SJSA1 (cell line): ENCODE measurements at places on chromosomes 6 and 20. TPM values are rescaled to one million over a fixed set of nuclear protein-coding genes. Genes with fewer than 3 reads are reported as not detected.

The THBD gene
- 4.2 and 4.7 TPM in 2 replicates for total RNA-seq

The PRND gene
- not detected in 2 replicates for total RNA-seq

The BPIFB1 gene
- not detected in 2 replicates for total RNA-seq

The EFCAB8 gene
- total RNA-seq: 0.06 and 0.08 TPM in 2 replicates

The HLA-DRA gene
- not detected in 2 replicates for total RNA-seq

The KATNA1 gene
- 32.6 and 38.2 TPM in 2 replicates for total RNA-seq

The HLA-DRB5 gene
- not detected in 2 replicates for total RNA-seq

The RAB32 gene
- 88.6 and 146 TPM in 2 replicates for total RNA-seq

The PDE7B gene
- not detected in 2 replicates for total RNA-seq

The IP6K3 gene
- 5.2 and 5.3 TPM in 2 replicates for total RNA-seq

DNA sequence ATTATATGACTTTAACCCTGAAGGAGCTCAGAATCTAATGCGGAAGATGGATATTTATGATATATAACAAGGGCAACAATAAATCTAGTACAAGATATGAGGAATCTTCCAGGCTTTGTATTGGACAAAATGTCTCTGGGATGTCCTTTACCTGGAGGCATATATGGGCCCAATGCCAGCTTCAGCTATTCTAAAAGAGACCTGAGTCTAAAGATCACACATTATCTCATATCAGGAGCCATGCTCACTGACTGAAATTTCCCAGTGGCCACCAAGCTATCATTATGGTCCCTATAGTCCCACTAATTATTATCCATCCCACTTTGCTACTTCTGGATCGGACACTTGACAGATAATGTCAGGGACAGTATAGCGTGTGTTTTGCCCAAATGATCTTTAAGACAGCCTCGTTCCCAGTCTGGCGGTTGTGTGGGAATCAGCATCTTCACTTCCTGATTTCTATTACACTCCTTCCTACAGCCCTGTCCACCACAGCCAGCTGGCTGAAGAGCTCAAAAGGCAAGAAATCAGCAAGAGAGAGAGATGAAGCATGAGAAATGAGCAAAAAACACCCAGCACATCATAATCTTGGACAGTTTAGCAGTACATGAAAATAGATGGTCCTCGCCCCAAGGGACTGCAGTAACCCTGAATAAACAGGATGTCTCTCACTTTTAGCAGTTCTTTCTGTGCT lies 34.9 kb downstream of the KLHL31 start:
- no peak for DNase-seq

DNA sequence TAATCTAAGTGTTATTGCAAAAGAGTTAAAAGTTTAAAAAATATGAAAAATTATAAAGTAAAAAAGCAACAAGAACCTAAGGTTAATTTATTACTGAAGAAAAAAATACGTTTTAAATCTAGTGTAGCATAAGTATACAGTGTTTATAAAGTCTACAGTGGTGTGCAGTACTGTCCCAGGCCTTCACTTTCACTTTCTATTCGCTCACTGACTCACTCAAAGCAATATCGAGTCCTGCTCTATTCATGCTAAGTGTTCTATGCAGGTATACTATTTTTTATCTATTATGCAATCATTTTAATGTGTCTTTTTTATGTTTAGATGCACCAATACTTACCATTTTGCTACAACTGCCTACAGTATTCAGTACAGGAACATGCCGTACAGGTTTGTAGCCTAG lies 113.0 kb downstream of the MANEA start:
- DNase-seq: no peak

GRCh38 chr6:25788305-25788922 lies 33.9 kb downstream of the SLC17A4 start:
- DNase-seq: peak; percentile 52

DNA sequence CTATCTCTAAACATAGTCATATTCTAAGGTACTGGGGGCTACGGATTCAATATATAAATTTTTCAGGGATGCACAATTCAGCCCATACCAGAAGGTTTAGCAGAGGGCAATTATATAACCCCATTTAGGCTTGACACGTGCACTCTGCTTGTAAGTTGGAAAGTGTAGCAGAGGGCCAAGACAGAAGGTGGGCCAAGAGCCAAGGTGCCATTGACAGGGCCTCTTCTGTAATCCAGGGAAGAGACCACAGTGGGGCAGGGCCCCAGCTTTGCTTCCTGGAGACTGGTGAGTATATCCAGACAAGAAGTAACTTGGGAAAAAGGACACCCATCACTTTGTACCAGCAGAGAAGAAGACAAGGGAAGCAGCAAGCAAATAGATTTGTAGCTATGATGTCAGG lies 672.4 kb upstream of the MARCKS start:
- DNase-seq: no peak

GRCh38 chr6:133300896-133301295 lies 59.7 kb downstream of the EYA4 start:
- no peak for DNase-seq

- no peak for DNase-seq
Measured at GRCh38 chr6:110543106-110543505, 66.7 kb upstream of the SLC22A16 start.

DNA sequence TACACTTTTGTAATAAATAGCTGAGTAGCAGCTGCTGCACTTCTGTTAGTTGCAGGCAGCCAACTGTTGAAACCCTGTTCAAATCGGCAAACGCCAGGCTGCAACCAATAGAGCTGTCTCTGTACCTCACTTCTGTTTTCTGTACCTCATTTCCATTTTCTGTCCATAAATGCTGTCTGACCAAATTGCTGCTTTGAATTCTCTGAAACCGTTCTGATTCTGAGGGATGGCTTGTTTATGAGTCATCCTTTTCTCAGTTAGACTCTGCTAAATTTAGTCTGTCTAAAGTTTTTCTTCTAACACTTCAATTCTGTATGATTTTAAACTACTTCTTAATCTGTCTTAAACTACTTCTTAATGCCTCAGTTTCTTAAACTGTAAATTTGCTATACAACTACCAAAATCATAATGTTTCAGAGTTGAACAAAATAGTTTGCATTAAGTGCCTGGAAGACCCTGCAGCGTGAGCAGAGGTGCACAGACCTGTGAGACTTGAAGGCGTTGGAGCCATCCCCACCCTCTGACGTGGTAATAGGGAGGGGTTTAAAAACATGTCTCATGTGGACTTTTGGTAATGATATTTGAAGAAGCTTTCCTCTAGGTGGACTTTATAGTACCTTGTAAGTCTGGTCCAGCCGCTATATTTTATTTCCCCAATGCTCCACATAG lies 9.6 kb downstream of the BTNL2 start:
- no peak for DNase-seq

DNA sequence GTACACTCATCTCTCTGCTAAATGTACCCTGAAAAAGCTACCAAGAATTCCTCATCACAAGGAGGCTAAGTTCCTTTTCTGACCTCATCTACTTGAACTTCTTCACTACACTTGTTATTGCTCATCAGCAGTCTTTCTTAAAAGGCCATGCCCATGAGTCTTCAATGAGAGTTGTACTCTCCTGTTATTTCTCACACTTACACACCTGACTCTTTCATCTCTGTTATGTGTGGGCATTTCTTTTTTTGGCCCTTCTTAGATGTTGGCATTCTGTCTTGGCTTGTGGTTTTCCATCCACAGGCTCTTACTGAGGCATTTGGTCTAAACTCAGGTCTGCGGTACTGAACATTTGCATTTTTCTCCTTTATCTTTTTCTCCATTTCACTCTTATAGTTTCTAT lies 10.7 kb upstream of the SLC17A1 start:
- no peak for DNase-seq

DNA sequence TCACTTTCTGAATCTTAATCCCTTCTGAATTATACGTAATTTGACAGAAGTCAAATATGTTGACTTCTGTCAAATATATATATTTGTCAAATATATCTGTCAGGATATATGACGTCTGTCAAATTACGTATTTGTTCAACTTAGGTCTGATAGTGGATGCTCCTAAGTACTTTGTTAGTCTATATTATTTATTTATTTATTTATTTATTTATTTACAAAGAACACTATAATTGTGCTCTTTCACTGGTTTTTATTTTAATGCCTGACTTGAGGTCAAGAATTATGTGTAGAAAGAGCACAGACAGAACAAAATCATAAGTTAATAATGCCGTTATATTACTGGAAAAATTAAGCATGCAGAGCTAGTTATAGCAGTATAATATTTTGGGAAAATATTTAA lies 81.2 kb downstream of the UST start:
- no peak for DNase-seq

DNA sequence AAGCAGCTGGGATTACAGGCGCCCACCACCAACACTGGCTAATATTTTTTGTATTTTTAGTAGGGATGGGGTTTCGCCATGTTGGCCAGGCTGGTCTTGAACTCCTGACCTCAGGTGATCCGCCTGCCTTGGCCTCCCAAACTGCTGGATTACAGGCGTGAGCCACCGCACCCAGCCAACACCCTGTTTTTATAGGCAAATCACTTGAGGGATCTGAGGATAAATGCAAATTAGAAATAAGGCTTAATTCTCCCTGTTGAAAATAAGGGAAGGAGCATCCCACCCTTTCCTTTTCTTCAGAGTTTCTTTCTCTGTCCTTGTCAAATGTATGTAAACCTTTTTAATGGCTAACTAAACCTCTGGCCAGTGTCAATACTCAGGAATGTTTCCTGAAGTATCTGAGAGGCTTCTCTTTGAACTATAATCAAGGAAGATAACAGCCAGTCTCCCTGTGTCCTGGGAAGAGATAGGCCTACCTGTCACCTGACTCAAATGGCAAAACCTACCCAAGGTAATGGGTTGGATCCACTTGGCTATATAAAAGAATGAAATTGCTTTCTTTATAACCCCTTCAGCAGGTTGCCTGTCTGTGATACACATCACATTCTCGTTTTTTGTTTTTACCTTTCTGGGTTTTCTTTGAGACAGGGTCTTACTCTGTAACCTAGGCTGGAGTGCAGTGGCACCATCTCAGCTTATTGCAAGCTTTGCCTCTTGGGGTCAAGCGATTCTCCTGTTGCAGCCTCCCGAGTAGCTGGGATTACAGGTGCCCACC lies 64.5 kb upstream of the TNFAIP3 start:
- DNase-seq: peak; percentile 4

DNA sequence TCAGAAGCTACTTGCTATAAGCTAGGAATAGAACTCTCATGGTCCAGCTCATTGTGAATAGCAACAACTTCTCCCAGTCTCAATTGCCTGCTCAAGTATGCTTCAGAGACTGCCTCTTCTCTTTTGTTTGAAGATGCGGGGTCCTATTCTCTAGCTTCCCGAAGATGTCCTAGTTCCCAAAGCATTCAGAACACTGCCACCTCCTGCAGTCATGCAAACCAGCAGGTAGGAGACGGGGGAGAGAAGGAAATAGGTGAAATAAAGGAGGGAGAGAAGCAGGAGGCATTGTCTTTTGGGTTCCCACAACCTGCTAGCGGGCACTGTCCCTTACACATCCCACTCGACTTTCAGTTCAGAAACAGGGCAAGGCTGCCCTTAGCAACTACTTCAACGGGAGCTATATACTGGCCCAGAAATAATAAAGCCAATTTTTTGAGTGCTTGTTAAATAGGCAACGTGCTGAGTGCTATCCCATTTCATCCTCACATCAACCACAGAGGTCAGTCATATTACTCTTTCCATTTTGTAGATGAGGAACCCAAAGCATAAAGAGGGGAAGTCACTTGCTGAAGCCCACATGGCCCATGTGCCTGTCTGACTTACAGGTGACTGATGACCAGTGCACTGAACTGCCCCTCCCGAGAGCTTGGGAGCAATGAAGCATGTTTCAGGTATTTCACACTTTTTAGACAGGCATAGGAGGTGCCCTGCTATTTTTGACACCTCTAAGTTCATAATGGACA lies 61.9 kb upstream of the ATXN1 start:
- DNase-seq: no peak

DNA sequence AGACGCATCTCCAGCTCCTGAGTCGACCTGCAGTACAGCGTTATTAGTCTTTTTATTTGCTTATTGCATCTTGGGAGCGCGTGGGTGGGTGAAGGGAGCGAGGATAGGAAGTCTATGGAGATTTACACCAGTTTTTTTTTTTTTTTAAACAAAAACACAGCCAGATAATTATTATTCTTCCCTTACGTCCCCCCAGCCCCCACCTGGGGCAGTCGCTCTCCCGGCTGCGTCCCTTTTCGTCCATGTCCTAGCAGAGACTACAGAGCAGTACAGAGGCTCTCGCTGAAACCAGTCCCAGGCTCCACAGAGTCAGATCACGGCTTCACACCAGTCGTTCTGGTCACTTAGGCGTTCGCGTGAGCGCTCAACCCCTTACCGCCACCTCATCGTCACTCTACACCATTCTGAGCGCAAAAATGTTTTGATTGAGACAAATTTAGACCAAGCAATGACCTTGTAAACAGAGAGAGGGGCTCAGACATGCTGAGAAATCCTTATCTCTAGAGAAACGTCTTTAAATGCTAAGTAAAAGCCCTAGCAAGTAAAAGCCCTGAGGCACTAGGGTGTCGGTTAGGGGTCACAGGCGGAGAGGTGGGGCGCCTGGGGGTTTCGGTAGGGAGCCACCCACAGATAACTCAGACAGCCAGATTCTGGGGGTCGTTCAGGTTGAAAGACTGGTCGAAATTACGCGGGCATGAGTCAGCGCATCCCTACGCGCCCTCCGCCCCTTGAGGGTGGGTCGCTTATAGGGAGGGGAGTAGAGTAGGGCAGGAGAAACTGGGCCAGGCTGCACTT lies 975 bp upstream of the PPT2 start:
- DNase-seq: no peak

GRCh38 chr20:5642155-5642981 lies 107.8 kb upstream of the SHLD1 start:
- no peak for DNase-seq

DNA sequence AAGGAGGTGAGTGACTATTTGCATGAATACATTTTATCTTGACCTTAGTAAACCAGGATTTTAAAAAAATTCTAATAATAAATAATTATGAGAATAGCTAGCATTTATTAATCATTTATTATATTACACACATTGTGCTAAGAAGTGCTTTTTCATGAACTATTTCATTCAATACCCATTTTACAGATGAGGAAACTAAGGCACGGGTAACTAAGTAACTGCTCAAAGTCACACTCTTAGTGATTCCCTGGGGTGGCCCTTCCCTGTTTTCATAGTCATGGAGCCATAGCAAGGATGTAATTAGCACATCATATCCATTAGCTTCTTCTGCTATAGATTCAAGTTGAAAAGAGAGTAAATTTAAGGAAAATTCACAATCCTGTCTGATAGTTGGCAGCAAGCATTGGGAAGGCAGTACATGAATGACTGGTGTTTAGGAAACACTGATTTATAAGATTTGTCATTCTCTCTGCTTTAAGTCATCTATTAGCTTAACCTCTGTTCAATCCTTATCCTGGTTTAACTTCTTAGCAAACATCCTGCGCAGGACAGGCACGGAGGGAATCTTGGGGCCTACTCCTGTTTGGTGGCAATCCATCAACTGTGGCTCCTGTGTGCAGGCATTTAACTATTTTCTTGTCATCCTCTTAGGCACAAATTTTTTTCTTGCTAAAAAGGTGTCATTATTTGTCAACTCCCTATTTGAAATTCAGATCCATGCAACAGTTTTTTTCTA lies 68.3 kb downstream of the RIN2 start:
- DNase-seq: no peak
